ENCODE measurements at places on chromosomes 12 and 14.

- peak; percentile 96 for DNase-seq
These were observed 113.7 kb downstream of the NCOR2 start for GRCh38 chr12:124453419-124454351.

GRCh38 chr12:65902500-65902899 lies 78.2 kb downstream of the HMGA2 start:
- peak; percentile 35 for DNase-seq

DNA sequence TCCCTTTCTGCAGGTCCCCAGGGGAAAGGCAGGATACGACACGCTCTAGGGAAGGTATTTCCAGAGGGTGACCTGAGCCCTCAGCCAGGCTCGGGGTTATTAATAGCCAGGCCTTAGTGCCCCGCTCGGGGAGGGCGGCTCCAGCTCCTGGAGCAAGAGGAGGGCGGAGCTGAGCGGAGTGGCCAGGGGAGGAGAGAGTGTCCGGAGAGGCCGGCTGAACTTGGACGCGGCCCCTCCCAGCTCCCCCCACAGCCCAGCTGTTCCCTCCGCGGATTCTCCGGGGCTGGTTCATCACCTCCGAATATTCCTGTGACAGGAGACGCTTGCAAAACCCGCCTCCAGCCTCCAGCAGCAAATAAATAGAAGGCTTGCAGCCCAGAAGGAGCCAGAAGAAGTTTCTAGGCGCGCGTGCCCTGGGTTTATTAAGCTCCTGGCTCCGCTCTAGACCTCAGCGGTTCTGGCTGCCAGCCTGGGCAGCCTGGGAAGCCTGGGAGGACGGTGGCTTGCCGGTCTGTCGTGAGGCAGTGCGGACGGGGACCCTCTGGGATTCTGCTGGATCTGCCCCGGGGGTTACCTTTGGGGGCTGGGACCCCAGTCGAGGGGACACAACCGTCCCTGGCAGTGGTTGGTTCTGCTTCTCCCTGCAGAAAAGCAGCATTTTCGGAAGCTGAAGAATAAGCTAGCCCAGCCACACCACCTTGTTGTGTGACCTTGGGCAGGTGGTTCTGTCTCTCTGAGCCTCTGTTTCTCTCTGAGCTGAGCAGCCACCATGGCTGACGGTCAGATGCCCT lies at the start of gene HSPB8:
Gene HSPB8, plus strand, starts transcription at position 388 of the 791 bp plus-strand sequence. Its CDS starts 382 bp downstream, at position 770.
- no peak for DNase-seq

GRCh38 chr14:63603749-63604277 lies 37.9 kb downstream of the WDR89 start:
- DNase-seq: no peak

- no peak for DNase-seq
These were observed 18.5 kb upstream of the P2RX7 start for GRCh38 chr12:121114019-121114639.

- DNase-seq: peak; percentile 10
These were observed 11.2 kb downstream of the BCL2L14 start for GRCh38 chr12:12081836-12082497.

GRCh38 chr12:39125566-39125965 lies 220.2 kb upstream of the CPNE8 start:
- no peak for DNase-seq

DNA sequence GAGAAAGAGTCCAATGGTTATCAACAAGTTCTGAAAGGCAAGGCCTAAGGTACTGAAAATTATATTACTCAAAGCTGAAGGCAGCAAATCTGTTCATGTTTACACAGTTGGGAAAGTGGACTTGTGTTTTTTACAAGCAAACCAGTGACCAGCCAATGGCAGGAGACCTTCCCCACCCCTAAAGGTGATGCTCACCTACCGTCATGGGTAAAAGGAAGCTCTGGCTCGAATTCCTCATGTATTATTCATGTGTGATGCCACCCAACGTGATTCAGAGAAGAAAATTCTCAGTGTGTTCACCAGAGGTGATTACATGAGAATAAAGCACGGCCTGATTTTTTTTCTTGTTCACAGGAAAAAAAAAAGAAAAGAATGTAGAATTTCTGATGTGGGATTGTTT lies 1161.2 kb upstream of the SEL1L start:
- DNase-seq: no peak

- DNase-seq: no peak
These were observed 270.8 kb downstream of the FOXG1 start for GRCh38 chr14:29037411-29037810.

DNA sequence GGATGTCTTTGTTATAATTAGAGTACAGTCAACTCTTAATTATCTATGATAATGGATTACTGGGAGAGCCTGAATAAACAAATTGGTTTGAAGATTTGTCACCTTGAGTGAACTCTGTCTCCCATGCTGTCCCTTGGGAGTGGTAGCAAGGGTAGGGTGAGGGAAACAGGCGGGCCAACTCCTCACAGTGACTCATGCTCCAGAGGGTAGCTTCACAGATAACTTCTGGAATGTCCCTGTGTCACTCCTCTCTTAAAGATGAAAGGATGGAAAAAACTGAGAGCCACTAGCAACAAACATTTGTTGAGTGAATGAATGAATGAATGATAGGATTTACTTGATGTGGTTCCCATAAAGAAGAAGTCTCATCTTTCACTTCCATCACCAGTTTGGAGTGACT lies 53.5 kb downstream of the RASSF9 start:
- DNase-seq: no peak

- no peak for DNase-seq
These were observed 1.7 kb downstream of the AJUBA start for GRCh38 chr14:22980672-22981089.

DNA sequence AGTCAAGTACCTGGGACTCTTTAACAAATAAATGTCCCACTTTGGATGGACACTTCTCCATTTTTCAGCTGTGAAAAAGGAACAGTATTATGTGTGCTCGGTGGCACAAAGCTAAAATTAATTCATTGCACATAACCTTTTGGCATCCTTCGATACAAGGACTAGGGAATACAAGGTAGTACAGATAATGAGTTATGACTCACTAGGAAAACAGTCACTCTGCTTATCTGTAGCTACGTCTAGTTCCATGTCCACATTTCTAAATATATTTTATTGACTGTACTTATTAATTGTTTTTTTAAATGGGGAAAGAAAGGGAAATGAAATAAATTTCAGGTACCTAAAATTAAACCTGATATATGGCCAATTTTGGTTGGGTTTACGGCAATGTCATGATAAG lies 35.2 kb upstream of the RIC8B start:
- no peak for DNase-seq

DNA sequence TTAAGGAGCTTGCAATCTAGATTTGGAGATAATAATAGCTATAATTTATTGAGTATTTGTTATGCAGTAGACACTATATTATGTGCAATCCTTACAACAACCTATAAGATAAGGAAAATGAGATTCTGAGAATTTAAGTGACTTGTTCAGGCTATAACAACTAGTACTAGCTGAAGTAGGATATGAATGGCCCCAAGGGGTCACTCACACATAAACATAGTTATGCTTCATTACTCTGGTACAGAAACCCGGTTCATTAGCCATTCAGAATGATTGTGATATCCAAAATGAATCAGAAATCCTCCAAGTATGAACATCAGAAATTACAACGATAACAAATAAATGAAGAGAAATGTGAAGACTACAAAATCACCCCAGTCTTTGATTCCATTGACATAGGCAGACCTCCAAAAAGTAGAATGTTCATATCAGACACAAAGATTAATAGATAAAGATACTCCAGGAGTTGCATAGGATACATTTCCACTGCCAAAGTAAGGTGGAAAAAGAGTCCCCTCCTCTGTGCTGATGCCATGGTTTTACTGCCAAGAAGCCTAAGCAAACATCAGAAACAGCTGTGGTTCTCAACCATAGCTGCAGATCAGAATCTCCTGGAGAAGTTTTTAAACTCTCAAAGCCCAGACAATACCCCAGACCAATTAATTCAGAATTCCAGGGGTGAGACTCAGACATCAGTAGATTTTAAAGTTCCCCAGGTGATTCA lies 8.6 kb upstream of the NID2 start:
- DNase-seq: no peak

GRCh38 chr12:66960006-66960405 lies 281.1 kb upstream of the GRIP1 start:
- no peak for DNase-seq

Data from Kasumi-1 (cell line).